ENCODE measurements at places on chromosomes 2 and 18.

GRCh38 chr2:20103530-20103929 lies 52.1 kb upstream of the LAPTM4A start:
- no peak for DNase-seq

- no peak for DNase-seq
These were observed 592.3 kb downstream of the TRIB2 start for GRCh38 chr2:13308989-13309388.

GRCh38 chr2:32363597-32363996 lies 6.8 kb downstream of the BIRC6 start:
- no peak for DNase-seq

- DNase-seq: no peak
These were observed 12.1 kb downstream of the PSD4 start for GRCh38 chr2:113185664-113186432.

DNA sequence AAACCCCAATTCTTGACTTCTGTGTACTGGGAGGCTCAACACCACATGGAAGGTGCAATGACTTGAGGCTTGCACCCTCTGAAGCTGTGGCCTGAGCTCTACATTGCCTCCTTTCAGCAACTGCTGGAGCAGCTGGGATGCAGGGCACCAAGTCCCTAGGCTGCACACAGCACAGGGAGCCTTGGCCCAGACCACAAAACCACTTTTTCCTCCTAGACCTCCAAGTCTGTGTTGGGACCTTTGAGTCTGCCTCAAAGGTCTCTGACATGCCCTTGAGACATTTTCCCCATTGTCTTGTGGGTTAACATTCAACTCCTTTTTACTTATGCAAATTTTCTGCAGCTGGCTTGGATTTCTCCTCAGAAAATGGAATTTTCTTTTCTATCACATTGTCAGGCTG lies 62.6 kb upstream of the KCNE4 start:
- no peak for DNase-seq

- DNase-seq: no peak
These were observed 48.9 kb upstream of the BCL11A start for GRCh38 chr2:60602388-60602787.

DNA sequence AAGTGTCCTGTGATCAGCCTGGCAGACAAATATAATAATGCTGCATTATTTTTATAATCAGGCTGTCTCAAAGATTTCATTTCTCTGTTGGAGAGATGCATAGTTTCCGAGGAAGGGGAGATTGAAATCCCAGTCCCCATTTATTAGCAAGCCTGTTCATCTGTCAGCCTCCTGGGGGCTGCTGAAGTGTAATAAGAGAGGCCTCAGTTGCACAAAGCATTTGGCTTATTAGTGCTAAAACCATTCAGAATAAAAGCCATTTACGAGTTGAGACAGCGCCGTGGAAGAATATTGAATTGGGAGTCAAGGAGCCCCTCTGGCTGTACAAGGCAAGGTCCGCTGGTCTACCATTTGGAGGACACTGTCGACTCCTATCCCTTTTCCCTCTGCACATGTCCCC lies 6.1 kb downstream of the GPR39 start:
- DNase-seq: no peak

DNA sequence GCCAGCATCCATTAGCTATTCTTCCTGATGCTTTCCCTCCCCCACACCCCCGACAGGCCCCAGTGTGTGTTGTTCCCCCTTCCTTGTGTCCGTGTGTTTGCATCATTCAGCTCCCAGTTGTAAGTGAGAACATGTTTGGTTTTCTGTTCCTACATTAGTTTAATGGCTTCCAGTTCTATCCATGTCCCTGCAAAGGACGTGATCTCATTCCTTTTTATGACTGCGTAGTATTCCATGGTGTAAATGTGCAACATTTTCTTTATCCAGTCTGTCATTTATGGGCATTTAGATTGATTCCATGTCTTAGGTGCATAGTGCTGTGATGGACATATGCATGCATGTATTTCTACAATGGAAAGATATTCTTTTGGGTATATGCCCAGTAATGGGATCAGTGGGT lies 104.7 kb downstream of the TMEM185B start:
- no peak for DNase-seq

- no peak for DNase-seq
These were observed 754.4 kb downstream of the ADCYAP1 start for GRCh38 chr18:1658908-1659566.

GRCh38 chr2:33184041-33184440 lies 237.3 kb downstream of the LTBP1 start:
- DNase-seq: no peak
